ENCODE measurements at places on chromosomes 1 and 21.

DNA sequence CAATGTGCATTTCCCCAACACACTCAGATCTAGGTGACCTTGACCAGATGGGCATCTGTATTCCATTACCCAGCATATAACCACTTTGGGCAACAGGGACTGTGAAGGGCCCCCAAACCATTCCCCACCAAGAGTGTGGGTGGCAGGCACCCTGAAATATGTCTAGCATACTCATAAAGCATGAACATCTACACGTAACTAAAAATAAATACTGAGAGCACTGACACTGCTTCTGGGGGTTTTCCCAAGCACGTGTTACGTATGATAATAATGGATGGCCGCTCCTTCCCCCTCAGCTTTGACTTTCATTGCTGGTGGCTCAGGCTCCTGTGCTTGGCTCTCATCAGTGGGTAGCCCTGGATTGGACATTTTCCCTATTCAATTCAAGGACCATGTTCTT lies 39.1 kb downstream of the IGSF3 start:
- DNase-seq = no peak

- no peak for DNase-seq
Measured at GRCh38 chr1:89931964-89932363, 62.9 kb upstream of the ZNF326 start.

DNA sequence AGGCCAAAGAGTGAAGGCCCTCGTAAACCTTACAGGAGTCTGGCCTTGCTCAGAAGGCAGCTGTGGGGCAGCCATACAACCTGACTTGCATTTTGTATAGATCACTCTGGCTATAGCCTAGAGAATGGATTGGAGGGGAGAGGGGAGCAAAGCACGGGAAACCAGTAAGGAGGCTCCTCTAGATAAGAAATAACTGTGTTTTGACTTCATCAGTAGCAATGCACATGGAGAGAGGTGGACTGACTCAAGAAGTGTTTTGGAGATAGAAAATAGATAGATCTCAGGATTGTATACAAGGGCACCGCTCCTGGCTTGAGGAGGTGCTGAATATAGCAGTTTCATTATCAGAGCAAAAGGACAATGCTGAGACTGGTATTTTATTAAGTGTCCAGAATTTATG lies 26.5 kb downstream of the ELAPOR1 start:
- no peak for DNase-seq

DNA sequence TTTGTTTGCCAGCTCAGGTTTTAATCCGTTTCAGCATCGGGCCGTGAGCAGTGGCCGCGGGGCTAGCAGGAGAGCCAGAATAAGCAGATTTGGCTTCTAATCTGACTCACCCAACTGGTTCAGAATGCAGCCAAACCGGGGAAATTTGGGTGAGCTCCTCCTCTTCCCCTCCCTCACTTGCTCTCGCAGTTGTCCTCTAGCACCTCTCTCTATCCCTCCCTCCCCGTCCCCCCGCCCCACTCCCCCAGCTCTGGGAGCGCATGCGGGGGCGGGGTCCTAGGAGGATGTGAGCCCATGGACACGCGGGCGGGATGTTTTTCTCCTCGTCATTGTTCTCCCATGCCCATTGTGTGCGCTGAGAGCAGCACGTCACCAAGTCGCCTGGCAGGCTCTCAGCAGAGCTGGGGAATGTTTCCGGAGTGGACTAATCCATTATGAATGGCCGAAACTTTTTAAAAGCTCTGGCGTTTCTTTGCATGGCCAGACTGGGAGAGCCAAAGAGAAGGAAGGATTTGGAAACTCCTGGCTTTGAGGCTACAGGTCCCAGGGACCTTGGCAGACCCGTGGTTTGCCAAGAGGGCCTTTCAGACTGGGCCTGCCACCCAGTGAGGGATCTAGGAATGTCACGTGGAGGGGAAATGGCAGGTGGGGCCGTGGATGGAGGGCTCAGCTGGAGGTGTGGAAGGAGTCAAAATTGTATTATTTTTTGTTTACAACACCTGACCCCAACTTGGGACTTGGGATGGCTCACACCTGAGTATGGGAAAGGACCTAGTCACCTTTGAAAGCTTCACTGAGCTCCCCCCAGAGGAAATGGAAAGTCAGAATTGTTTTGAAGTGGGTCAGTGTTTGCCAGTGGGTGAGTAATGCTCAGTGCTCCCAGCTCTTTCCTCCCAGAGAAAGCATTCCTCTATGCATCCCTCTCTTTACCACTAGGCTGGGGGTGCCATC lies 39.2 kb downstream of the CDK18 start:
- DNase-seq = peak; percentile 88

DNA sequence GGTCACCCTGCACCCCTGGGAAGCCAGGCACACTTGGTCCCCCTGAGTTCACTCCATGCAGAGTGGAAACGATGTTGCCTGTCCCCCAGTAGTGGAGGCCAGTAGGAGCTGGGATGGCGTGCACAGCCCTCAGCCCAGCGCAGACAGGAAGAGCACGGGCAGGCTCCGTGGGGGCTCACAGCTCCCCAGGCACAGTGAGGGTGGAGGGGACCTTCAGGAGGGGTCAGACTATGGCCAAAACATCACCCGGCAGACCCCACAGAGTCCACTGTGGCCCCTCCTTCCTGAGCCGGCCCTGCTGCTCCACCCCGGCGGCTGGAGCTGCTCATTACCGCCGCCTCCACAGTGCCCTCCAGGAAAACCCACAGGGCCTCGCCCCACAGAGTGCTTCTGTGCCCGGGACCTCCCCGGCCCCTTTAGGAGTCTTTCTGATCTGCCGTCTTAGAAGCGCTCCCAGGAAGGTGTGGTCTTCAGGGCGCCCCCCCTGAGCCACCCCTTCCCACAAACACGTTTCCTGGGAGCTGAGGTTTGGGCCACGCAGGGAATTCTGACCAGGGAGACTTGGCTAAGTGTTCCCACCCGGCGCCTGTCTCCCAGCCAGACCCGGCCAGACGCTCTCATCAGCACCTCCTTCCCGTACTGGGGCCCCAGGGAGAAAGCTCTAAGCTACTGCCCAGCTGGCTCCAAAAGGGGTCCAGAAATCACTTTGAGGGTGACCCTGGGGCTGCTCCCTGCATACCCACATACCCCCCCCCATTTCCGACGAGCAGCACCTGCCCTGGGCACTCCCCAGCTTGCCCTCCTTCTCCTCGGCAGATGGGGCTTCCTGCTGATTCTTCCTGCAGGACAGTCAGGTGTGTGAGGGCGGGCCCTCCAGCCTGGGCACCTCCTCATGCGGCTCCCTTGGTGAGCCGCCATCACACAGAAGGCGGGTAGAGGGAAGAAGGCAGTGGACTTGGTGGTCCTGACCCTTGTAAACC lies 38.8 kb downstream of the RIPK4 start:
- no peak for DNase-seq

DNA sequence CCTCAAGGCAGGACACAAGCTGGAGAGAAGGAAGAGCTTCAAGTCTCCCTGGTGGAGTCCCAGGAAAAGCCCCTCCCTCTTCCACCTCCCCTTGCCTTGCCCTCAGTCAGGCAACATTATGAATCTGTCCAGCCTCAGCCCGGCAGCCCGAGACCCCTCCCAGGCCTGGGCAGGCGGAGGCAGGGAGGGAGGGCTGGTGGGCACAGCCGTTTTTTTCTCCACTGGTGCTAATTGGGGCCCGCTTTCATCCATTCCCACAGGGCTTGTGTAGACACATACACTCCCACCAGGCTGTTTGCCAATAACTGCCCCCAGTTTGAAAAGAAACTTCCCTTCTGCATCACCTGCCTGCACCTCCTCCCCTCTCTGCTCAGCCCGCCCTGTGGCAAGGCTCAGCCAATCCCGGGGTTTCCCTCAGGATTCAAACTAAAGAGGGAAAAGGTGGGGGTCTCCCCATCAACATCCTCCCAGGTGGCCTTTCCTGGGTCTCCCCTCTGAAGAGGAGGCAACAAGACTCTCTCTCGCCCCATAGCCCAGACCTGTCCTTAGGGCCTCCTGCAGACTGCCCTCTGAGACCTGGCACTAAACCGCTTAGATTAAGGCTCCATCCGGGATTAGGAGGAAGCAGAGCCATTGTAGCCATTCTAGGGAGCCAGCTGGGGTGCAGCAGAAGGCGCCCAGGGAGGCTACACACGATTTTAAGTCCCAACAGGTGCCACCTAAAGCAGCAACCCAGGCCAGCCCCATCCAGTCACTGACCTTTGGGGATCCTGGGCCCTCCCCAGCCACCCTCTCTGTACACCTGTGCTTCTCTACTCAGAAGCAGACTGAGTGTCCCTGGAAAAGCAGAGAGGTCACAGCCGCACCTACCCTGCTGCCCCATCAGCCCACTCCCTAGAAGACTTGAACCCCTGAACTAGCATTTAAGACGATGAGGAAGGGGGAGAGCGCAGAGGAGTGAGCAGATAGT lies 3.5 kb downstream of the IGSF9 start:
- DNase-seq = no peak

- DNase-seq = no peak
Measured at GRCh38 chr1:21932127-21932526, 5.0 kb downstream of the HSPG2 start.

- no peak for DNase-seq
Measured at GRCh38 chr1:184358256-184358655, 28.6 kb upstream of the C1orf21 start.

- DNase-seq = no peak
Measured at GRCh38 chr1:54709547-54710292, 5.9 kb upstream of the TTC4 start.

DNA sequence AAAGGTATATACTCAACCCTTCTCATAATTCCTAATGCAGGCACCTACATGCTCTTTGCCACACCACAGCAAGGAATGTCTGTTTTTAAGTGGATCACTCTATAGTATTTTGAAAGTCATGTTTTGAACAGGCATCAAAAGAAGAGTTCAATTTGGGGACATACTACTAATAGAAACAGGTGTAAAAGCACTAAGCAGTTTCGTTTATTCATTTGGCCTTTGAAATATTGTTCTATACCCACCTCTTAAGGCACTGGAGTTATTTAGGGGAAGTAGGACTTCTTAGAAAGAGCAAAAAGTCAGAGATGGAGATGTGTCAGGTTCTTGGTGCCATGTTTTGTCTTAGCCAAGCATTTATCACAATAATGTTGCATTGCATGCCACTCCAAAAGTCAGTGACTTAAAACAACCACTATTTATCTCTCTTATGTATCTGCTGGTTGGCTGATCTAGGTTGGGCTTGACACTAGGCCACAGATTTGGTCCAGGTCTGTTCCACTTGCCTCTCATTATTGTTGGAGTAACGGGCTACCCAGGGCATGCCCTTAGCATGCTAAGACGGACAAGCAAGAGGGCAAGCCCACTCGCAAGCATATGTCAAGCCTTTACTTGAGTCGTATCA lies 107.5 kb downstream of the RGL1 start:
- no peak for DNase-seq

Measured in NCI-H1048 (cell line).